ENCODE measurements at places on chromosomes 5 and 9. TPM values are rescaled to one million over a fixed set of nuclear protein-coding genes. Genes with fewer than 3 reads are reported as not detected.

DNA sequence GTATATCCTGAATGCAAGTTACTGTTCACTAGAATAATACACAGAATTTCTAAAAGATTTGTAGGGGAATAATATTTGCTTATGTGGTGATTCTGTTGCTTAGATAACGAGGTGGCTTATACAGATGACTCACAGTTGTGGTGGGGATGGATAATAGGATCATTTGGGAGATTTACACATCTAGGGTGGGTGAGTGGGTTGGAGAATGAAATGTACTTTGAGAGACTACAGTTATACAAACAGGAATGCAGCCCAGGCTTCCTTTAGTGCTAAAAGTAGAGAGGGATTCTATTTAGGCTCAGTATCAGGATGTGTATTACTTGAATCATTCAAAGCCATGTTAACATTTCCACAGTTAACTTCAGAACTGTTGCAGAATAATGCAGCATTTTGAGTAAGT is 1.8 kb downstream of the CTXN3 start:
- peaks cover 98% of the 10 kb centered on the region for H3K27me3 ChIP-seq
- no peaks in the 10 kb centered on the region for H3K4me1 ChIP-seq
- no peaks in the 10 kb centered on the region for H3K36me3 ChIP-seq
- H3K27ac ChIP-seq: no peak overlapping the region
- no peak for DNase-seq

GRCh38 chr5:56552612-56553268 is 262.6 kb upstream of the MAP3K1 start:
- DNase-seq: no peak
- no peaks in the 10 kb centered on the region for H3K36me3 ChIP-seq
- H3K4me1 ChIP-seq: no peaks in the 10 kb centered on the region

- DNase-seq: no peak
- no peaks in the 10 kb centered on the region for H3K4me1 ChIP-seq
- H3K4me3 ChIP-seq: no peak overlapping the region
- no peaks in the 10 kb centered on the region for H3K36me3 ChIP-seq
- no peak overlapping the region for H3K27ac ChIP-seq
Measured at GRCh38 chr9:38338342-38339018, 54.0 kb upstream of the ALDH1B1 start.

DNA sequence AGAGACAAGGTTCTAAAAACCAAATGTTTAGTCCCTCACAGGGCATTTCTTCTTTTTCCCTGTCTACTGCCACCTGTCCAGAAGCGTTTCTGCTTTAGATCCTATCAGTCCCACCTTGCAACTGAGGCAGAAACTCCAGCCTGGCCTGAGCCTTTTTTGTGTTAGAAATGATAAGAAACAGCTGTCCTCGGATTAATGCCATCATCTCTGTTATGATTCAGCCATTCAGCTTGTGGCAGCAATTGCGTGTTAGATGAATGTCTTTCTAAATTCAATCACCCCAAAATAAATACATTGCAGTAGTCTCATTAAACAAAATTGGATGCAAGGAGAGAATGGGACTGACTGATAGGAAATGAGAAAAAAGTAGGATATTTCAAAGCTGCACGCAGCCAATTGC is 28.3 kb upstream of the FRMPD1 start:
- H3K27me3 ChIP-seq: no peaks in the 10 kb centered on the region
- H3K4me3 ChIP-seq: no peak overlapping the region
- no peak overlapping the region for H3K27ac ChIP-seq
- DNase-seq: no peak
- no peaks in the 10 kb centered on the region for H3K36me3 ChIP-seq

DNA sequence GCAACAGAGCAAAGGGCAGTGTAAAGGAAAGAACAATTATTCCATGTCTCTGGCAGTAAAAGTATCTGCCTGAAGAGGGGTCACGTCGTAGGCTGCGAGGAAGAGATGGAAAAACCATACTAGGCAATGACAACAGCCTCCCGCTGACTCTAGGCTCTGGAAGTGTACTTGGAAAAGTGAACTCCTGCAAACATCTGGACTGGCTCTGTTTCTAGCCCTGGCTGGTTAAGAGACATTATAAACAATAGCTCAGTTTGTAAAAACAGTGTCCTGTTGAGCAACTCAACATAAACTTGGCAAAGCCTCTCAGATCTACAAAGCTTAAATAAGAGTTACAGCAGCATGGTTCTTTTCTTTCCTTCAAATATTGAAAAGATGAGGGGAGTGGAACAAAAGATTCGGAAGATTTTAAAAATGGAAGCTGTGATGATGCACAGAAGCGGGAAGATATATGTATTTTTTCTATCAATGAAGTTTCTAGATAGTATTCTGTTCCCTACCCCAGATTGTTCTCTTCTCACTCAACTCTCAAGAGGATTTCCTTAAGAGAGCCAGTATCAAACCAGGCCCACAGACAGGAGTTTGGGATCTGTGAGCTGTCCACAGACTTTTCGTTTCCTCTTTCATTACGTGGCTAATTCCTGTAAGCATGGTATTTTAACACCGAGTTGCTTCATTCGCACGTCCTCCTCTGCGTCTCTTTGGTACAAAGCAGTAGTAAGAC is 79.4 kb downstream of the SPTLC1 start:
- no peaks in the 10 kb centered on the region for H3K27me3 ChIP-seq
- peaks cover 6% of the 10 kb centered on the region for H3K36me3 ChIP-seq
- no peak overlapping the region for H3K4me3 ChIP-seq
- H3K4me1 ChIP-seq: no peaks in the 10 kb centered on the region
- no peak overlapping the region for H3K27ac ChIP-seq

DNA sequence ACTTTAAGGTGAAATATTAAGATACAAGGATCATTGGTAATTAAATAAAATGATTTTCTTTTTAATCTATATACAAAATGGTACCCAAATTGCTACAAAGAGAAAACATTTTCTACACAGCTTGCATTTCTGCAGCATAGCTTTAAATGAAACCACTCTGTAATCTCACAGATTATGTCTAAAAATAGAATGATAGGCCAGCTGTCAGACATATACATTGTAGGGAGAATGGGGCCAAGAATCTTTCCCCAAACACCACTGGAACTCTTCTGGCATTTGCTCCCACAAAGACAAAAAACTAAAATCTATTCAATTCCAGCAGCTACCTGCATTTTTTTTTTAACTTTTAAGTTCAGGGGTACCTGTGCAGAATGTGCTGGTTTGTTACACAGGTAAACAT is 124.1 kb upstream of the NR5A1 start:
- no peak overlapping the region for H3K27ac ChIP-seq
- peaks cover 21% of the 10 kb centered on the region for H3K4me1 ChIP-seq
- no peak for DNase-seq
- H3K36me3 ChIP-seq: no peaks in the 10 kb centered on the region
- H3K27me3 ChIP-seq: no peaks in the 10 kb centered on the region
- no peak overlapping the region for H3K4me3 ChIP-seq

GRCh38 chr5:62100201-62100600 is 205.8 kb upstream of the KIF2A start:
- H3K4me1 ChIP-seq: no peaks in the 10 kb centered on the region
- no peaks in the 10 kb centered on the region for H3K27me3 ChIP-seq
- H3K36me3 ChIP-seq: no peaks in the 10 kb centered on the region
- H3K27ac ChIP-seq: no peak overlapping the region
- H3K4me3 ChIP-seq: no peak overlapping the region

- no peak for DNase-seq
- H3K4me1 ChIP-seq: no peaks in the 10 kb centered on the region
Measured at GRCh38 chr5:100424017-100424416, 111.2 kb upstream of the FAM174A start.

- peaks cover 15% of the 10 kb centered on the region for H3K4me1 ChIP-seq
- no peaks in the 10 kb centered on the region for H3K27me3 ChIP-seq
Measured at GRCh38 chr5:110339399-110339798, 387.1 kb downstream of the TMEM232 start.

DNA sequence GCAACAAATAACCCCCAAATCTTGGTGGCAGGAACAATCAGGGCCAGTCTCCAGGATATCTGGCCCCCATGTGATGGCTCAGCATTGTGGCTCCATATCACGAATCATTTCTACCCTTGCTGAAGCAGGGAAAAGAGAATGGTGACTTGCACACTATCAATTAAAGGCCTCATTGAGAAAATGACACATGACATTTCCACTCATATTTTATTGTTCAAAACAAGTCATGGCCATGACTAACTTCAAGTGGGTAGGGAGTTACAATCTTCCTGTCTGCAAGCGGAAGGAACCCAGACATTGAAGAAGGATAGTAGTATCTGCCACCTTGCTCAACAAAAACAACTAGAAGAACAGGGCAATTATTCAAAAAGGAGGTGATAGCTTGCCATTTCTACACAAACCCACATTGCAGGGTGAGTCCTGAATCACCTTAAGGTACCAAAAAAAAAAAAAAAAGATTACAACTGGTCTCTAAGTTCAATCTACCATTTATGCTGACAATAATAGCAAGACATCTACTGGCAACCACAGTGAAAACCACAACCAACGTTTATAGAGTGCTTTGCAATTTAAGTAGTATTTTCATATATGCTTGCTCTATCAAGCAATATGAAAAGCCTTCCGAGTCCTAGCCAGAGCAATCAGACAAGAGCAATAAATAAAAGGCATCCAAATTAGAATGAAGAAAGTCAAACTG is 186.7 kb upstream of the DAPK1 start:
- no peaks in the 10 kb centered on the region for H3K36me3 ChIP-seq
- H3K4me1 ChIP-seq: no peaks in the 10 kb centered on the region
- DNase-seq: no peak
- H3K27me3 ChIP-seq: no peaks in the 10 kb centered on the region
- no peak overlapping the region for H3K4me3 ChIP-seq

SPATA31E1 gene
- not detected for total RNA-seq

SLCO6A1 gene
- total RNA-seq: not detected
